ENCODE measurements at places on chromosomes 6 and 20.
A peak's percentile ranks its signal among the peaks of the same experiment; 100 is the strongest.

DNA sequence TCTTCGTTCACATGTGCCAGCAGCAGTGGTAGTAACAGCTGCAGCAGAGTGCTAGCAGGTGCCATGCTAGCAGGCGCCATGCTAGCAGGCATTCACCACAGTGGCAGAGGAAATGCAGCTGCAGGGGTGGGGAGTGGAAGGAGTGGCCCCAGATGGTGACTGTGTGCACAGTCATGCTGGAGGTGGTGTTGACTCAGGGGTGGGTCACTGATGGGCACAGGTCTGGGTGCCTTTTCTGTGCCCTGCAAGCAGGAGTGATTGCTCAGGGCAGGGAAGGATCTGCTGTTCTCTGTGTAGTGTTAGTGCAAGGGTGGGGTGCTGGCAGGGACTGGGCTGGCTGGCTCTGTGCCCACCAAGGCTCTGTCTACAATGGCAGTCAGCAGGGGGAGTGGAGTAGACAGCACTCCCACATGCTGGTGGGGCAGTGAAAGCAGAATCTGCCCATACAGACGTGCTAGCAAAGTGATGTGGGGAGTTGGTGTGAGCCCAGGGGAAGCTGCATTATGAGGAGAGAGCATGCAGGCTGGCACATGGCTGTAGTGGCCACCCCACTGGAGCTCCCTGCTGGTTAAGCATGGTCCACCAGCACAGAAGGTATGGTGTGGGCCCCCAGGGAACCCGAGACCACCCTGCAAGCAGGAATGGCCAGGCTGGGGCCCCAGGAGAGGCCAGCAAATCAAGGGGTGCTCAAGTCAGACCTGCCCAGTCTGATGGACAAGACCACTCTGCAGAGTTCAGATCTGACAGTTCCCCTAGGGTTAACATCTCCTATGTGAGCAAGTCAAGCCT is 11.4 kb upstream of the TSPYL4 start:
- peak; percentile 76 for DNase-seq

DNA sequence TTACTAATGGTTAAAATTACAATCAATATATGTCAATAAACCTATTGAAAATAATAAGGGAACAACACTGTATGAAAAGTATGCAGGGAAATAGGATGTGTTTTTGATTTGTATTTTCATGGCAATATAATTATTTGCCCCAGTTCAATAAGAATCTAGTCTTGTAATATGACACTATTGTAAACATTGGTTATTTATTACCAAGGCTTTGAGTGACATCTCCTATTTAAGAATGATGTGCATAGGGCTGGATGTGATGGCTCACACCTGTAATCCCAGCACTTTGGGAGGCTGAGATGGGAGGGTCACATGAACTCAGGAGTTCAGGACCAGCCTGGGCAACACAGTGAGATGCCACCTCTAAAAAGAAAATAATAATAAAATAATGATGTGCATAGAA is 78.6 kb upstream of the DTNBP1 start:
- no peak for DNase-seq

DNA sequence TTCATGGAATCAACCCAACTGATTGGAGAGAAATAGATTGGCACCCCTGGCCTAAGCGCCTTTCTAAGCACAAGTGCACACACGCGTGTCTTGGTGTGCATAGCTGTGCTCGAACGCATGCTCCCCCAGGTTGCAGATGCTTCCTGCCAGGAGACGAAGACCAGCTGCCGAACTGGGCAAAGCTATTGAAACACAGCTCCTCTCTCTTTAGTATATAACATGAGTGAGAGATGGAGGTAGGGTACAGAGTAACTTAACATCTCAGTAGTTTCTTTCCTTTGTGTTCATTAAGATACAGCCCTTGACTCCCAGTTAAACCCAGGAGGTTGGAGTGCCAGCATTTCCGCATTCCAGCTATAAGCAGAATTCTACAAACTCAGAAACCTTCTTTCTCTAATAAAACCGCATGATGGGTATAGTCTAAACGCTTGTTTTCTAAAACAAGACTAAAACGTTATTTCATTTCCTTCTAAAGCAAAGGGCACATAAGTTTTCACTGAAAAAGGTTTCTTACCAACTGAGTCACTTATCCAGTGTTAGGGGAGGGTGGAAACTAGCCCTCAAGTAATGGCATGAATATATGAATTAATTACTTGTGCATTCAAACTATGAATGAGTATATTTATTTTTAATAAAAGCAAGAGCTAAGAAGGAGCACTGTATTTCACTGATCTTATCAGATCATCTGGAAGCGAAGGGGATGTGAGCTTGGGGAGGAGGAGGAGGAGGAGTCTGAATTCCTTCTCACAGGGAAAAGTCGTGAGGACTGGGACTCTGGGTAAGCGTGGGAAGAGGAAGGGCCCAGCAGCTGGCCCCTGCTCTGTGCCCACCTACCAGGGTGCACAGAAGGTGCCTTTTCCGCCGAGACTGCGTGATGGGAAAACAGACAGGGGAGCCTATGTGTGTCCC is 179.2 kb downstream of the TMEM242 start:
- no peak for DNase-seq

GRCh38 chr6:89267918-89268317 is 47.2 kb downstream of the GABRR2 start:
- no peak for DNase-seq

GRCh38 chr6:140105857-140106256 is 731.4 kb upstream of the CITED2 start:
- no peak for DNase-seq

DNA sequence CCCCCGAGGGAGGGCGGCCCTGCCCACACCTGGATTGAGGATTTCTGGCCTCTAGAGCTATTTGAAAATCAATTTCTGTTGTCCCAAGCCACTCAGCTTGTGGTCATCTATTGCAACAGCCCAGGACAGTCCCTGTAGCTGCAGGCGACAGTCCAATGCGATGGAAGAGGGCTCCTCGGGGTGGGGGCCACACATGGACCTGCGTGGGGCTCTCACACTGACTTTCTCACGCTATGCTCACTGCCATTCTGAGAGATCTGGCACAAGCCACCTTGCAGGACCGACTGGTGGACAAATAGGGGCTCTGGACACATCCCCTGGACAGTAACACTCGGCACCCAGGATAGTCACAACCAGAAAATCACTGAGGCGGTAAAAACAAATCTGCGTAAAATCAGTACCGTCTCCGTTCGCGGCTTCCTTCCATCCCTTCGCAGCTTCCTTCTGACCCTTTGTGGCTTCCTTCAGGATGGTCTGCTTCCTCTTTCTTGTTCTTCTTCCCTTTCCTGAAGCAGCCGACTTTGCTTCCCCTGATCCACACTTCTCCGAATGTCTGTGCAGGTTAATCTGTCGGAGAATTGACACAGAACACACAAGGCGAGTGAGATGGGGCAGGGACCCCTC is 21.8 kb downstream of the CTCFL start:
- DNase-seq: no peak

DNA sequence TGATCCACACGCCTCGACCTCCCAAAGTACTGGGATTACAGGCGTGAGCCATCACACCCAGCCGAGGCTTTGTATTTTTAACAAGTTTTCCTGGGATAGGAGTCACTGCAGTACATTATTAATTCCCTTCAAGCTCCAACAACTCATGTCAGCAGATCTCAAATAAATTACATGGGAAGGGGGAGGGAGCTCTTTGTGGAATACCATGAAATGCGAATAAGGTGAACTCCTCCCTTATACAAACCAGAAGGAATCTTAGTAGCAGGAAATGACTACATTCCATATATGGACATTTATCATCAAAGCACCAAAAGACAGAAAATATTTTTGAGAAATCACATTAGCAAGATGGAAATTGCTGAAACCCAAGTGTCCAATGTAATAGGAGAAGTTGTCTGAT is 2.9 kb downstream of the GSS start:
- DNase-seq: no peak

DNA sequence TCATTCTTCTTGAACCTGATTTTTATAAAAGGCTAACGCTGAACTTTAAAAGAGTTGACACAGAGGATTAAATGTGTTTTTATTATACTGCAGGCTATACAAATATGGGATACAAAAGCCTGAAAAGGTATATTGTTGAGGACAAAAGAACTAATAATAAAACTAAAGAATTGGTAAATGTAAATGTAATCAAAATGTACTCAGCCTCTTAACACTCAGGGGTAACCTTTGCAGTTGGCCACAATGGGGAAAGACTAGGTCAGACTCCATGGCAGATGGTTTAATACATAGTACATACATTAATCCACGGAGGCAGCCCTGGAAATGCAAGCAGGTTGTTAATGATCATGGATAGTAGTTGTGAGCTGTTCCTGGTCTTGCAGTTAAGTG is 57.5 kb downstream of the SOBP start:
- no peak for DNase-seq

DNA sequence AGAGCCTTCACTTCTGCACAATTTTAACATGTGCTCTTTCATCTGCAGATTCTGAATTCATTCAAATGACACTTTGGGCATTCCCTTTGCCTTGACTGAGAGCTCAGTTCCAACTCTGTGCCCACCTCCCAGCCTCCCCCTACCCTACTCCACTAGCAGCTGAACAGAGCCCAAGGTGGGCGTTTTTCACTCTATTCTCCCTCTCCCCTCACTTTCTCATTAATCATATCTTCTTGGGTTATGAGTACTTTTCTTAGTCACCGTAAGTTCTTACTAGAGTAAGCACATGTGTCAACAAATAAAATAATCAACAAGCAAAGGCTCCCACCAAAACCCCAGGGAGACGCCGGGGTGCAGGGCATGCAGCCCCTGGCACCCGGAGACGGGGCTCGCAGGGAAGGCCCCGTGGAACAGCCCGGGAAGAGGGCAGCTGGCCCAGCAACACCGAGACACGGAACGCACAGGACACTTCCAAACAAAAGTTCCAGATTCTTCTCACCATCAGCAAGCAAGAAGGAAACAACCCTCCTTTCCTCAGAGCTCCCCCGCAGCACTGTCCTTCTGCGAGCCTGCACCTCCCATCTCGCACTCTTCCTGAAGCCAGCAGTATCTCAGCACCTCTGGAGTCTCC is 34.1 kb downstream of the TAF4 start:
- DNase-seq: no peak

Data from posterior cingulate gyrus (tissue), 11 donors.